CD4-positive, alpha-beta T cell (primary cell): ENCODE measurements at places on chromosomes 3 and 15. TPM values are rescaled to one million over a fixed set of nuclear protein-coding genes. Genes with fewer than 3 reads are reported as not detected.

DNA sequence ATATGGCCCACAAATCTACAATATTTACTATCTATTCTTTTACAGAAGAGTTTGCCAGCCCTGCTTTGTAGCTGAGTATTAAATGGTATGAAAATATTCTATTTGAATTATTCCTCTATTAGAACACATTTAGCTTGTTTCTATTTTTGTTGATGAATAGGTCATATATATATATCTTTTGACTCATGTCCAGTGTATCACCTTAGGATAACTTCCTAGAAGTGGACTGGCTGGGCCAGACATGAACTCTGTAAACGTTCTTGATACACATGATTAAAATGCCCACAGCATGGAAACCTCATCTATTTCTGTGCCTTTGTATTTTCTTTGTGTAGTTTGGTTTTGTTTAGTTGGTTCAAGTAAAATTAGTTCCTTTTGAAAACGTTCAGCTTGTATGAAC lies 37.1 kb downstream of the DAZL start:
- no peak overlapping the region for H3K4me3 ChIP-seq
- no peaks in the 10 kb centered on the region for H3K4me1 ChIP-seq
- no peak for DNase-seq
- no peaks in the 10 kb centered on the region for H3K36me3 ChIP-seq
- no peak overlapping the region for H3K27ac ChIP-seq

ARGFX gene
- not detected for total RNA-seq

GRCh38 chr3:135516143-135516542 lies 449.4 kb upstream of the PPP2R3A start:
- no peak overlapping the region for H3K4me3 ChIP-seq
- no peaks in the 10 kb centered on the region for H3K27me3 ChIP-seq
- no peak for DNase-seq
- H3K27ac ChIP-seq = no peak overlapping the region
- H3K36me3 ChIP-seq = no peaks in the 10 kb centered on the region

DNA sequence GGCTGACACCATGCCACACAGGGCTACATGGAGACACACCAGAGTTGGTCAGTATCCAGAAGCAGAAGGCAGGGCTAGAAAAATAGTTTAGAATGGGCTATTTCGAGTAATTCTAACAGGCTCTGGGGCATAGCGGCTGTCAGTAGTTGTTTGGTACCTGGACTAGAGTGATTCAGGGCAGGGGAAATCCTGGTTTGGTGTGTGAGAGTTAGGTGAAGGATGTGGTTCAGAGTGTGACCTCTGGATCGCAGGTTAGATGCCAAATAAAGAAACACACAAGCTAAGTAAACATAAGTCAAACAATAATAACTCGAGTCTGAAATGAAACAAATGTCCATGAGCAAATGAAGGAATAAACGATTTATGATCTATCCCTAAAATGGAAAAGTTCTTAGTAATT lies 31.5 kb downstream of the CNTN3 start:
- no peaks in the 10 kb centered on the region for H3K4me1 ChIP-seq
- no peaks in the 10 kb centered on the region for H3K27me3 ChIP-seq
- no peak overlapping the region for H3K4me3 ChIP-seq
- DNase-seq = no peak

DNA sequence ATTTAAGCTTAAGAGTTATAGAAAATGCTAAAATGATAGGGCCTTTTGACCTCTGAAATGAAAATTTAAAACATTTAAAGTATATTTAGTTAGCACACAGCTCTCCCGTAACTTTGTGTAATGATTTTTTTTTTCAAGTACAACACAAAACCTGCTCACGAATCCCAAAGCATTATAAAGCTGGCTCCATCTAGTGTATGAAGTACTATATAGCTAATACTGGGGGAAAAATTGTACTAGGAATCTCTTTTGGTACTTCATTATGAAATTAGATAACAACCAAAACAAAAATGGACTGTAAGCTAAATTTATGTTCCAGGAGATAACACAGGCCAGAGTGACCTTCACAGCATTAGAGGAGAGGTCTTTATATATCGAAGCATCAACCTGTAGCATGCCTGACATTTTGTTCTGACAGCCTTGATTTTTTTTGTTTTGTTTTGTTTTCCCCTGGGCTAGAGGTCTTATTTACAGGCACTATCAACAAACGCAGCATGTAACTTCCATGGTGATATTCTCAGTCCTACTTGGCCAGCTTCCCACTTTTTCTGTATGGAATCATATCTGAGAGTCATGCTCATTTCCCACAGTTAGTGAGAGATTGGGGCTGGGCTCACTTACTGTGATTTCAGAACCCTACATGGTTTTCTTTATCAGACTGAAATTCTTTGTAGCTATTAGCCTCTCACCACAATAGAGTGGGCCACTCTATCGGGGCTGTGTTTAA lies 116.3 kb downstream of the MITF start:
- no peak overlapping the region for H3K27ac ChIP-seq
- H3K4me3 ChIP-seq = no peak overlapping the region
- DNase-seq = no peak
- H3K27me3 ChIP-seq = no peaks in the 10 kb centered on the region
